ENCODE measurements at places on chromosomes 12 and 14.

- no peak for DNase-seq
Measured at GRCh38 chr14:55715889-55716288, 135.9 kb downstream of the KTN1 start.

GRCh38 chr12:55720071-55720564 lies at the start of gene RDH5:
RDH5 (plus strand) TSS chr12:55720393; CDS start chr12:55721185, 792 bp downstream.
- DNase-seq = no peak

- DNase-seq = no peak
Measured at GRCh38 chr12:4496145-4496838, 42.4 kb upstream of the RAD51AP1 start.

- no peak for DNase-seq
Measured at GRCh38 chr12:93199831-93200236, 177.9 kb upstream of the NUDT4 start.

- DNase-seq = no peak
Measured at GRCh38 chr12:92079054-92079385, 66.6 kb downstream of the BTG1 start.

- no peak for DNase-seq
Measured at GRCh38 chr12:124501112-124501561, 66.3 kb downstream of the NCOR2 start.

- peak; percentile 80 for DNase-seq
Measured at GRCh38 chr12:12899530-12900380, 8.4 kb downstream of the GPRC5A start.

DNA sequence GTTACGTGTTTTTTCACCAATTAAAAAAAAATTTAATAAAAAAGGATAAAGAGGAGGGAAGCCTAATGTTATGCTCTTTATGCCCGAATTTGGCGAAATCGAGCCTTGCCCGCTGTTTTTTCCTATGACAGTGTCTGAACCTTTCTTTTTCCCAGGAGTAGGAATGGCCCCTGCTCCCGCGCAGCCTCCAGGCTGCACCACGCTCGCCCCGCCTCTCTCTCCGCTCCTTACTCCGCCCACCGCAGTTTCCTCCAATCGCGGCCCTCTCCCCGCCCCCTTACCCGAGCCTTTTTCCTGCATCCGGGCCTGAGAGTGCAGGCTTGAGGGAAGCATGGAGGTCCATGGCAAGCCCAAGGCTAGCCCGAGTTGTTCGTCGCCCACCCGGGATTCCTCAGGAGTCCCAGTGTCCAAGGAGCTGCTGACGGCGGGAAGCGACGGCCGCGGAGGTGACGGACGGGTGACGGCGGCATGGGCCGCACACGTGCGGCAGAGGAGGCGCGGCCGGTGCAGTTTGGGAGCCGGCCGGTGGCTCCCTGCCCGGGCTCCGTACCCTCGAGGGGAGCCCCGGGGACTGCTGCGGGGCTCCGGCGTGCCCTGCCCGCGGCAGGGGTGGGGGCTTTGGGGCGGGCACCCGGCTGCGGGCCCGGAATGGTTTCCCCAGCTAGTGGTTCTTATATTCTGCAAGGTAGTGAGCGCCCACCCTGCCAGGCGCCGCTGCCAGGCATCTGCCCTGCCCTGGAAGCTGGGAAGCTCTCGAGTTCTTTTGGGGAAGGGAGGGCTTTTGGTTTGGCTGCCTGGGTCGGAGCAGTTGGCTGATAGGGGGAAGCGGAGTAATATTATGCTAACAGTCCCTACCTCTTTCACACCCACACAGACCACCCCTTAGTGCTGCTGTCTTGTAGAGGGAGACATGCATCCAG lies at the start of gene NOPCHAP1:
NOPCHAP1 (plus strand) TSS at position 295 of the 920 bp plus-strand sequence; CDS start at position 332, 37 bp downstream.
- DNase-seq = peak; percentile 92

DNA sequence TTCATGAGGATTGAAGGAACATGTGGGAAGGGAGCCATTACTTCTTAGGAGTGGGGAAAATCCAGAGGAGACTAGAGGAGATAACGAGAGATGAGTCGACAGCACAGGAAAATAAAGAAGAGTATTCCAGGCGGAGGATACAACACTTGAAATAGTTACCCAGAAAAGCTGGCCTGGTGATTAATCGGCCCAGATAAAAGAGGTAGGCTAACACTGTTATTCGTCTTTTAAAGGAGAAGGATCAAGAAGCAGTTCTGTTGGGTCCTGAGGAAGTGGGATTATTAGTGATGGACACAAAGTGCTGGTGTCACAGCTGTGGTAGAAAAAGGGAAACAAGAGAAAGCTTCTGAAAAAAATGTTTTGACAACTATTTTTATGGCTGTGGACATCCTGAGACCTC lies 425.3 kb downstream of the ZFP36L1 start:
- no peak for DNase-seq

DNA sequence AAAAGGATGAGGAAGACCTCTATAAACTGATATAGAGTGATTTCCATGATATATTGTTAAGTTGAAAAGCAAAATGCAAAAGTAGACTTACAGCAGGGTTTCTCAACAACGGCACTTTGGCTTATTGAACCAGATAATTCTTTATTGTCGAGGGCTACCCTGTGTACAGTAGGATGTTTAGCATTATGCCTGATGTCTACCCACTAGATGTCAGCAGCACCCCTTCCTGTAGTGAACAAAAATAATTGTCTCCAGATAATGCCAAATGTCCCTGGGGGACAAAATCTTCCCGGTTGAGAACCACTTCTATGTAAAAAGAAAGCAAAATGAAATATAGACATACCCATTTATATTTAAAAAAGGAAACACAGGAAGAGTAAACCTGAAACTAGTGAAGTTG lies 32.4 kb downstream of the ABCD2 start:
- no peak for DNase-seq

GRCh38 chr12:99372257-99372920 lies 275.2 kb upstream of the GARIN6 start:
- no peak for DNase-seq

- peak; percentile 80 for DNase-seq
Measured at GRCh38 chr14:78022059-78022458, 148.1 kb upstream of the NRXN3 start.

GRCh38 chr12:78121969-78122610 lies 291.4 kb downstream of the NAV3 start:
- DNase-seq = no peak

GRCh38 chr14:100096656-100097055 lies 31.4 kb downstream of the EVL start:
- no peak for DNase-seq

DNA sequence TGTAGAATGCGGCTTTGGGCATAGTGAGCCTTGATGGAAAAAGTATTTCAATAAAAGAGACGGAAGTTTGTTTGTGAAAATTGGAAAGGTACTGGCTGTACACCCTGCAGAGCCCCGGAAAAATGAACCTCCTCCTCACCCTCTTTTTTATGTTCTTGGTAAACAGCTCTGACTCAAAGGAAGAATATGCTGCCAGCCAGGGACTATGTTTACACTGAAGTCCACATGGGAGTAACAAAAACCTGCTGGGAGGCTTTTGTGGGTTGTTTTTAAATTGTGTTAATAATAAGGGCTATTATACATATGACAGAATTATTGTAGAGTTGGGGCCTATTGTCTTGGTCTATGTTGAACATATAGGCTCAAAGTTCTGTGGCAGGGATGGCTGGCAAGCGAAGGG lies 70.7 kb downstream of the TTC8 start:
- no peak for DNase-seq

GRCh38 chr14:90388982-90389381 lies 7.8 kb upstream of the CALM1 start:
- no peak for DNase-seq

DNA sequence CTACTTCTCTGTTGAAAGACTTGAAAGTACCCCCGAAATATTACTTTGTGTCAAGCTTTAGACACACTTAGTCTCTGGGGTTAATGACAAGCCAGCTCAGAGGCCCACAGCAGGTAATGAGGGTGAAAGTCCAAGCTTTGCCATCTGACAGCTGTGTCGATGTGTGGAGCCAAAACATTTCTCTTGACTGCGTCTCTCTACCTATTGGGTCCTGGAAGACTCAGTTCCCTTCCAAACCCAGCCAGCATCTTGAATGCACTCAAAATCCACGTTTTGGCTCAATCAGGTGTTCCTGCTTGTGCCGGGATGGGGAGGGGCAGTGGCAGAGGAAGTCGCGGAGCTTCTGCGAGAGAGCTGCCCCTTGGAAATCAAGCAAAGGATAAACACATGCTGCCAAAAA lies 3.2 kb downstream of the PLXNC1 start:
- no peak for DNase-seq

GRCh38 chr12:93137656-93138612 lies 208.8 kb upstream of the EEA1 start:
- DNase-seq = no peak

DNA sequence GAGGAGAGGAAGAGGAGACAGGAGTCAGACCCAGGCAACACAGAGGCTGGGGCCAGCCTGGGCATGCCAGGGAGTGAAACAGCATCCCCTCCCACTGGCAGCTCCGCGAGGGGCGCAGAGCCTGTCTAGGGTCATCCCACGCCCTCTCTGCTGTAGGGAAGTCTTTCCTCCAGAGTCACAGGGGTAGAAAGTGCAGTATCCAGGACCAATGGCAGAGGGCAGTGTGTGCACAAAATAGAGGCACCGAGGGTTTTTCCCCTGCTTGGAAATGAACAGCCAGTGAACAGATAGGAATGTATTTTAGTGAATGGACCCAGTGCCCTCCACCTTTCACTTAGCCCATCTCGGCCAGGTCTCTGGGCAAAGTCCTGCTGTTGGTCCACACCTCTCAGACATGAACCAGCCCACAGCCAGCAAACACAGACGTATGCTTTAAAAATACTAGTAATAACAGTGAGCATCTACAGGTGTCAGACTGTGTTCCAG lies 9.4 kb upstream of the KRT74 start:
- peak; percentile 78 for DNase-seq

- no peak for DNase-seq
Measured at GRCh38 chr12:6207259-6207925, 7.2 kb downstream of the CD9 start.

DNA sequence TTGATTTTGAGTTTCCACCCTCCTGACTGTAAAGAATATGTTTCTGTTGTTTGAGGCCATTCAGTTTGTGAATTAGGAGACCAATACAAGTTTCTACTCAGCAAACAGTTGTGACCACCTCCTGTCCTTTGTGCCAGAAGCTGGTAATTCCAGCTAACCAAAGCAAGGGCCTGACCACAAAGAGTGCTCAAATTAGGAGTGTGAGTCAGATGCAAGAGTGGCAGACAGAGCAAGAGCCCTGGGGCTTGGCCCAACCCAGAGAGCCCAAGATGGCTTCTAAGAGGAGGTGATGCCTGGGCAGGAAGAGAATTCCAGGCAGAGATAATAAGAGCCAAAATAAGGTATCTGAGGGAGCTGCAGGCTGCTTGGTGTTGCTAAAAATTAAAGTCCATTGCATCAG lies 77.7 kb upstream of the C14orf132 start:
- no peak for DNase-seq

GRCh38 chr12:4850857-4851380 lies 58.8 kb upstream of the KCNA1 start:
- no peak for DNase-seq

DNA sequence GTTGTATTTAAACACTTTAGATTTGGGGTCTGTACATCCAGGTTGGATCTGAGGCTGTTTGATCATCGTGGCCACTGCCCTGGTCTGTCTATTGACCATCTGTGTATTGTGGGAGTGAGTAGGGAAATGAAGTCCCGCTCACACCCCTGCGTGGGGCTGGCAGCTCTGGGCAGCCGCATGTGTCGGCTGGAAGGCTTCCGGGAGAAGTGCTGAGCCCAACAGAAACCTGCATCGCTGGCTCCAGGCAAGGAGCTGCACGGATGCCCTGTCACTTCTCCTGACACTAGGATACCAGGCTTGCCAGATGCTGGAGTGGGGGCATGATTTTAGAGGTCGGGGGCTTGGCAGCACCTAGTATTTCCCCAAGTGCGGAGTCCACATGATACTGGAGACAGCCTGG lies 93.6 kb downstream of the PHETA1 start:
- no peak for DNase-seq

- no peak for DNase-seq
Measured at GRCh38 chr12:127307528-127307927, 959.4 kb upstream of the TMEM132C start.

DNA sequence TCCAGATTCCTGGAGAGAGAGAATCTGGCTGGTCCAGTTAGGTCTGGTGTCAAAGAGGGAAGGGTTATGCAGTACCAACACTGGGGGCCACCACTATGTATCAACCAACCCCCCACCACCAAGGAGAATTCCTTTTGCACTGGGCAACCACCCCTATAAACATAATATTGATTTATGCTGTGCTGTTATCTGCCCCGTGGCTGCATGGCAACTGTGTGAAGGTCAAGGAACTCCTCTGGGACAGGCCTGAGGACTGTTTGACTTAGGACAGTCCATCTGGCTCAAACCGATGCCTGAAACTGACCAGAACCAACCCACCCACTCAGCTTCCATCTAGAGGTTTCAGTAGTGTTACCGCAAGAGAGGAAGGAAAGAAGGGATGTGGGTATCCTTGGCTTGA lies 20.5 kb downstream of the PLEKHH1 start:
- DNase-seq = no peak

DNA sequence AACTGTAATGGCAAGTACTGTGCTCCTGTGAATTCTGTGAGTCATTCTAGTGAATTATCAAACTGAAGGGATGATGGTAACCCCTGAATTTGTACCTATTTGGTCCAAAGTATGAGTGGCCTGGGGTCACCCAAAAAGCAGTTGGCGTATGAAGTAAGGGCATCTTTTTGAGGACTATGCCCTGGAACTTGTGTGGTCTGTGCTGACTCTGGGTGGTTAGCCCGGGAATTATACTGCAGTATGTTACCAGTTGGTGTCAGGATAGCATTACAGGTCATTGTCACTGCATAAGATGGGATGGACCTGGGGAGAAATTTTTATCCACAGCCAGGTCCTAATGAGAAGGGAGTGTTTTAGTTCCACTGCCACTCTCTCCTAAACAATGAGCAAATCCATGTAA lies 174.7 kb downstream of the SSPN start:
- DNase-seq = no peak

DNA sequence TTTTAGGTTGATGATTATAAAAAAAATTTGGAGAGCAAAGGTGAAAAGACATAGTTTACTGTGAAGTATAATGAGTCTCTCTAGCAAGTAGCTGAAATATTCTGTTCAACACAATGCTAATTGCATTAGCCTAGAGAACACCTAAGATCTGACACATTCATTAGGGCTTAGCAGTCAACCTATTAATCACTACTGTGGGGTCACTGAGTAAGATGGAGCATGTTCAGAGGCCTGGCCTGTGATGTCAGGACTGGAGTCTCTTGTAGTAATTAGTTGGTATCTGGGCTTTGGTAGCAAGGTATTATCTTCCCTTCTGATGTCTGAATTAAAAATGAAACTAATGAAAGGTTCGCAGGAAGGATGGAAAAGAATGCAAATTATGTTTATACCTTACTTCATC lies 112.7 kb downstream of the SLC16A7 start:
- no peak for DNase-seq

DNA sequence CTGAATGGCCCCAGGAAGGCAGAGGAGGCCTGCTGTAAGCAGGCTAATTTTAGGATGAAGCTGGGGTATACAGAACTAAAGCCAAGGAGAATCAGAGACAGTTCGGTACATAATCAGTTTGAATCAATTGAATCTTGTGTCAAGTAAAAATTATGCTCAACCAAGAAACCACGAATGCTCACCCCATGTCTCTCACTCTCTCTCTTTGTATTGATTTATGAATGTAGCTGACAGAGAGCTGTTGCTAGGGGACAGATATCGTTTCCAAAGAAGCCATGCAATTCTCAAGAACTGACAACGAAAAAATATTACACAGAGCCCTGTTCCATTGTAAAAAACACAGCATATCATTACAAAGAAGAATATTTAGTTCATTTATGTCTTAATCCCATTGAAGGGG lies 151.1 kb upstream of the PKP2 start:
- DNase-seq = no peak

- DNase-seq = no peak
Measured at GRCh38 chr14:95304342-95304741, 15.4 kb downstream of the CLMN start.

GRCh38 chr12:2650261-2651067 lies 144.3 kb upstream of the FKBP4 start:
- no peak for DNase-seq

Data from activated T-cell treated with anti-CD3 and anti-CD28 coated beads, Interleukin-2, amount 50 U/mL, for 48 hours (primary cell).